K562 (cell line): ENCODE measurements at places on chromosomes 1 and 21. TPM values are rescaled to one million over a fixed set of nuclear protein-coding genes. Genes with fewer than 3 reads are reported as not detected.

GRCh38 chr1:212247179-212247721 is 38.0 kb upstream of the PPP2R5A start:
- DNase-seq = peak; percentile 44

Gene OLIG1
- not detected in 2 replicates for polyA plus RNA-seq

- no peak for DNase-seq
Observed at GRCh38 chr21:28543975-28544374, 448.7 kb downstream of the LTN1 start.

DNA sequence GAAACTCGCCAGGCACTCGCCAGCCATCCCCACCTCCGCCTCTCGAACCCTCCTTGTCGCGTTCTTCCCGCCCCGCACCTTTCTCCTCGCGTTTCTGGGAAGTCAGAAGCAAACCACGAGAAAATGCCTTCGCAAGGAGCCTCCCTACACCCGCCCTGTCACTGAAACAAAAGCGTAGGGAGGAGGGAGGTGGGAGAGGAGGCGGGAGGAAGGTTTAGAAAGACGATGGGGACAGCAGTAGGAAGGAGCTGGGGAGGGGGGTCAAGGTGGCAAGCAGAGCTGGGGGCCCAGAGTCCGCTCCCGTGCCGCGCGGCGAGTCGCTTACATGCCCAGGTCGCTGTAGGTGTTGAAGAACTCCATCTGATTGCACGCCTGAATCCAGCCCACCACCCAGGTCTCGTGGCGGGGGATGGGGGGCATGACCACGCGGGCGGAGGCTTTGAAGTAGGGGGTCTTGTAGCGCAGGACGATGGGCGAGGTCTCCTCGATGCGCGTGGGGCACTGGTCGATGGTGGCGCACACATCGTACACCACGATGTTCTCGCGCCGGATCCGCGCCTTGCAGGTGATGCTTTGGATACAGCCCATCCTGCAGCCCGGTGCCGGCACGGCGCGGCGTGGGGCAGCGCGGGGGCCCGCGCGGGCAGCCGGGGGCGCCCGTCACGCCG is 1.0 kb downstream of the FAM78B start:
- DNase-seq = no peak

Gene TMEM61
- not detected in 2 replicates for polyA plus RNA-seq

- DNase-seq = peak; percentile 12
Observed at GRCh38 chr1:227883073-227883520, 64.6 kb downstream of the WNT9A start.

Gene OR6K3
- polyA plus RNA-seq = 0.20 TPM in 1 of 2 replicates, not detected in the other
